Right atrium auricular region (tissue), 2 donors: ENCODE measurements at places on chromosomes 12 and 14. TPM values are rescaled to one million over a fixed set of nuclear protein-coding genes. Genes with fewer than 3 reads are reported as not detected.
A peak's percentile ranks its signal among the peaks of the same experiment; 100 is the strongest.

GRCh38 chr14:104702673-104703072, 13.3 kb downstream of the INF2 start:
- no peak for DNase-seq

GRCh38 chr12:71854594-71854993, 15.0 kb downstream of the TBC1D15 start:
- DNase-seq = no peak

- DNase-seq = no peak
Observed at GRCh38 chr12:2960390-2960956, 1.3 kb downstream of the TEAD4 start.

DNA sequence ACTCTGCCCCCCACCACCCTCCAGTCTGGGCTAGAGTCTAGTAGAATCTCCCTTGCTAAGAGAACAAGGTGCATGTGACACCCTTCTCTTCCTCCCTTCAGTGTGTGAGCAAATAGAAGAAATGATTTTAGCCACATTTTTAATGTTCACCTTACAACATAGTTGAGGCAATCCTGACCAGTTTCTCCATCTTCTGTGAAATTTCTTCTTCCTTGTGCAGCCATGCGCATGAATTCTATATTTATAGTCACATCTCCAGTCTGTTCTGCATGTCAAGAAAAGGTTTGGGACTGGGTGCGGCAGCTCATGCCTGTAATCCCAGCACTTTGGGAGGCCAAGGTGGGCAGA, 9.5 kb upstream of the LTA4H start:
- no peak for DNase-seq

GRCh38 chr12:65881348-65881961, 57.2 kb downstream of the HMGA2 start:
- DNase-seq = peak; percentile 69

GRCh38 chr12:77062846-77063461, 2.4 kb downstream of the E2F7 start:
- DNase-seq = no peak

GRCh38 chr14:90398841-90399540, 2.2 kb downstream of the CALM1 start:
- no peak for DNase-seq

DNA sequence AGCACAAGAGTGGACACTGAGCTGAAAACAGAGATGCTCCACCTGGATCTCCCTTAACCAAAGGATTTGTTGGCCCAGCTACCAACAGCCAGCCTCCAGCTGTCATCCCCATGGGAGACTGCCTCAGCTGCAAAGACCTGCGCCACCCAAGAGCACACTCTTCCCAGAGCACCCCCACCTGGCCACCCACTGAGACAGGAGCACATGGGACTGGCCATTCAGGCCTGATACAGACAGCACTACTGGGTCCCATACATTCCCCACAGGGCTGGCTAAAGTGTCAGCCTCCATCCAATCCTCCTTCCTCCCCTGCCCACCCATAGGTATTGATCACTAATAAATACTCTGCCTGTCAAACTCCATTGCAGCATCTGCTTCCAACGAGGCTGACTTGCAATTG, 241.5 kb downstream of the BCL11B start:
- no peak for DNase-seq

- DNase-seq = no peak
Observed at GRCh38 chr14:71693381-71693780, 238.8 kb upstream of the RGS6 start.

- DNase-seq = no peak
Observed at GRCh38 chr14:23139874-23140273, 20.8 kb upstream of the CEBPE start.

GRCh38 chr14:105330491-105330895, 15.9 kb downstream of the PACS2 start:
- no peak for DNase-seq

GRCh38 chr14:91175291-91176201, 61.7 kb downstream of the DGLUCY start:
- DNase-seq = no peak

- no peak for DNase-seq
Observed at GRCh38 chr12:82461836-82462235, 103.5 kb downstream of the METTL25 start.

- DNase-seq = no peak
Observed at GRCh38 chr14:59463787-59464485, 1.2 kb downstream of the GPR135 start.

DNA sequence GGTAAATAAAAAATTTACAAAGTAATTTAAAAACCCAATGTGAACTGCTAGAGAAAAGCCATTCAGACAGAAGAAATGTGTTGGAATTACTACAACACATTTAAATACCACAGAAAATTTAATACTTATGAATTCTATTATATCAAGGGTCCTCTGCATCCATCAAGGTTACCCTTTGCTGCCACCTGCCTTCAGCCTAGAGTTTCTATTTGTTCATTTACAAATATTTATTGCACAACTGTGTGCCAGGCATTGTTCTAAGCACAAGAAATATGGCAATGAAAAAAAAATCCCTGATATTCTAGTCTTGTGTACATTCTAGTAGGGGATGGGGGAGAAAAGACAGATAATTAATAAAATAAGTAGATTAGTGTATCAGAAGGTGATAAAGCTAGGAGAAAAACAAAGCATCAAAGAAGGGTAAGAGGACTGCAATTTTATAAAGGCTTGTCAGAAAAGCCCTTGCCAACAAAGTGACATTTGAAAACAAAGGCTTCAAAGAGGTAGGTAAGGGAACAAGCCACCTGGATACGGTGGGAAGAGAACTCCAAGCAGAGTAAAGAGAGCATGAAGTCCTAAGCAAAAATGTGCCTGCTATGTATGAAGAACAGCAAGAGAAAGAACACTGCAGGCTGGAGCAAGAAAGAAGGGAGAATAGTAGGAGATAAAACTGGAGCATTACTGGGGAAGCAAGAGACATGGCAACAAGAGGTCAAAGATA, 59.1 kb upstream of the SLC6A13 start:
- no peak for DNase-seq

- no peak for DNase-seq
Observed at GRCh38 chr12:93163260-93164036, 214.3 kb upstream of the NUDT4 start.

- no peak for DNase-seq
Observed at GRCh38 chr12:70190262-70191010, 52.8 kb upstream of the CNOT2 start.

- no peak for DNase-seq
Observed at GRCh38 chr12:66697404-66697803, 18.5 kb upstream of the GRIP1 start.

DNA sequence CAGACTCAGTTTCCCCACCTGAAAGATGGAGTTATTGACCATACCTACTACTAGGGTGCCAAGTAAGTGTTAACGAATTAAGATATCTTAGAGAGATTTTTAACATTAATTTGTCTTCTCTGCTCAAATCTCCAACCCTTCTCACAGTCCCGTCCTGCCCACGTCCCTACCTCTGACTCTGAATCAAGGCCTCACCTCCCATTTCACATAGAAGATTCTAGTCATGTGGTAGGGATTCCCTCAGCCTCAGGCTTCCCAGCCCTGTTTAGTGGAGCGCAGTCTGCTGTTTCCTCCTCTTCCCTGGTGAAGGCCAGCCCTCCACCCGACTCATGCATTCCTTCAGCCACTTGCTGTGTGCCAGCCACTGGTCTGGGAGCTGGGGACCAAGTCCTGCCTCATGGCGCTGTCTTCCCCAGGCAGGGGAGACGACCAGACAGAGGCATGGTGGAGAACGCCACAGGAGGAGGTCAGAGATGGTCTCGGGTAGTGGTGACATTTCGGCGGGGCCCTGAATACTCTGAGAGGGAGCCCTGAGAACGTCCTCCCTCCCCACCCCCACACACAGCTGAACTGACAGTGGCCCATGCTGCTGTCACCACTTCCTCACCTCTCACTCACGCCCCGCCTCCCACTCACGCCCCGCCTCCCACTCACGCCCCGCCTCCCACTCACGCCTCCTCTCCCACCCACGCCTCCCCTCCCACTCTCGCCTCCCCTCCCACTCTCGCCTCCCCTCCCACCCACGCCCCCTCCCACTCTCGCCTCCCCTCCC, 38.8 kb downstream of the TMEM63C start:
- DNase-seq = no peak

GRCh38 chr14:81471062-81471461, 62.6 kb downstream of the SEL1L start:
- no peak for DNase-seq

GRCh38 chr14:51807356-51807755, 53.1 kb upstream of the GNG2 start:
- DNase-seq = no peak

DNA sequence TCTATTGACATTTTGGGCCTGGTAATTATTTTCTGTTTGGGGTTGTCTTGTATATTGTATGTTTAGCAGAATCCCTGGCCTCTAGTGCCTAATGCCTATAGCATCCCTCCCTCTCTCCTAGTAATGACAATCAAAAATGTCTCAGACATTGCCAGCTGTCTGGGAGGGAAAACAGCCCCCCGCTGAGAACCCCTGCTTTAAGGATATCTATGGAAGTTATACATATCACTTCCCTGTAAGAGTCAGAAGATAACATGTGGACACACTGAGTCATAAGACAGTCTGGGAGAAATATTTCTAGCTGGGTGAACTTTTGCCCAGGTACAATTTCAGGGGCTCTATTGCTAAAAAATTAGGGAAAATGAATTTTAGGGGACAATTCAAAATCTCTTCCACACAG, 255.0 kb downstream of the PAWR start:
- DNase-seq = no peak

- no peak for DNase-seq
Observed at GRCh38 chr14:77369285-77369684, 7.6 kb downstream of the TMED8 start.

GRCh38 chr12:27012982-27013255, 1.3 kb downstream of the TM7SF3 start:
- no peak for DNase-seq

DNA sequence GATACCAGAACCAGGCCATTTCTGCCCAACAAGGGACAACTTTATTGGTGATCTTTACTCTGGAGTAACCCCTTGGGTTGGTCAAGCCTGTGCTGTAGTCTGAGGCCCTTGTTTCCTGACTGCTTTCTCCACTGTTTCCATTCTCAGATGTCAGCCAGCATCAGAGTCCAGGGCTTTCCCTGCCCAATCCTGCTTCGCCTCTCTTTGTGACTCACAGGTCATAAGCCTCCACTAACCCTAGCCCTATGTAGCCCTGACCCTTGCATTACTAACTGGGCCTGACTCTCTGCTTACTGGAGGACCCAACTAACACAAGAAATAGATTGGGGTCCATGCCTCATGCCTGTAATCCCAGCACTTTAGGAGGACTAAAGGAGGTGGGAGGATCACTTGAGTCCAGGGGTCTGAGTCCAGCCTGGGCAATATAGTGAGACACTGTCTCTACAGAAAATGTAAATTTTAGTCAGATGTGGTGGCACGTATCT, 8.6 kb upstream of the SNRNP35 start:
- no peak for DNase-seq

Gene INHBC
- total RNA-seq = not detected

Gene OR4E2
- total RNA-seq = not detected

Gene CLEC7A
- total RNA-seq = 4.2 TPM

Gene PIWIL1
- not detected for total RNA-seq

Gene EGLN3
- total RNA-seq = 122 TPM

Gene LRCOL1
- not detected for total RNA-seq

Gene RTRAF
- total RNA-seq = 80.7 TPM

Gene ABCC9
- 52.8 TPM for total RNA-seq

Gene TMEM117
- total RNA-seq = 24.1 TPM

Gene SLC15A5
- not detected for total RNA-seq

Gene PLEKHA5
- 53.2 TPM for total RNA-seq
